ENCODE measurements at places on chromosomes 6 and 20.

GRCh38 chr6:143449714-143450452, 612 bp downstream of the ADAT2 start:
- H3K4me3 ChIP-seq: peak overlapping the region; percentile 87
- peak overlapping the region; percentile 72 for H3K27ac ChIP-seq
- peak; percentile 51 for DNase-seq
- no peaks in the 10 kb centered on the region for H3K27me3 ChIP-seq

DNA sequence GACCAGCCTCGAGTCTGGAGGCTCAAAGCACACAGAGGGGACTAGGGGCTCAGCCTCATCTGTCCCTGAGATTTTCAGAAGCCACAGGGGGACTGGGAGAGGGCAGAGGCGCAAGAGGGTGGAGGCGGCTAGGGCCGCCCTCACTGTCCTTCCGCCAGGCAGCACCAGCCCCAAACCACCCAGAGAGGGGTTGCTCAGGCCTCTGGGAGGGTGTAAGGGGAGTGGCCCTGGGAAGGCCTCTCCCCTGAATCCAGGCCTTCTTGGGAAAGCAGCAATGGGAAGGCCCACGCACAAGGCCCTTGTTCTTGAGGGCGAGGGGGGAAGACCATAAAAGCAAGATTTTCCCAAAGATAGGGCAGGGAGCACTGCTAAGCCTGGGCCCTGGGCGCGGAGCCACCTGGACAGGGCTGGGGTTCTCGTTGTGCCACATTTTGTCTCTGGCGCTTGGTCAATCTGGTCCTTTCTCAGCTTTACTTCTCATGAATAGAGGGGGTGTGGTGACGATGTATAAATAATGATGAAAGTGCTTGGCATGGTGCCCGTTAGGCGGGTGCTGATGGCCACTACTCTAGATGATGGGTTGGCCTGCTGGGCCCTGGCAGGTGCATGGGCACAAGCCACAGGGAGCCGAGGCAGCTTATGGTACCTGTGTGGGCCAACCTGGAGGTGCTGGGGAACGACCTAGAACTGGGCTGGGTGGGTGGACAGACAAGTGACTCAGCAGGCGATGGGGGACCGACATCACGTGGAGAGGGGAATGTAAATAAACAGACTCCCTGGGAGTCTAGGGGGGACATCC, 4.8 kb downstream of the SAMD10 start:
- H3K36me3 ChIP-seq: no peaks in the 10 kb centered on the region
- no peak for DNase-seq

DNA sequence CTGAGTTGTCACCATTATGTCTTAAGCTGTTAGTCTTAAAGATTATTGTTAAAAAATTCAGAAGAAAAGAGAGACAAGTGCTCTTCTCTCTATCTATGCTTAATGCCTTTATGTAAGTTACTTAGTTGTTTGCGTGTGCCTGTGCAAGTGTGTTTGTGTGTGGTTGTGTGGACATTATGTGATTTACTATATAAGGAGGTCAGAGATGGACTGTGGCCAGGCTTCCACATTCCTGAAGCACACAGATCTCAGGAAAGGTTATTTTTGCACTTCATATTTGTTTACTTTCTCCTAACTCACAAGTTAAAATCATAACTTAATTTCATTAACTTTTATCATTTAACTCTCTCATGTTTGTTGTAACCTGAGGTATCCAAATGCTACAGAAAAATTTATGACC, 14.5 kb downstream of the ENPP4 start:
- H3K27me3 ChIP-seq: no peaks in the 10 kb centered on the region
- H3K4me1 ChIP-seq: no peaks in the 10 kb centered on the region
- no peaks in the 10 kb centered on the region for H3K36me3 ChIP-seq
- no peak overlapping the region for H3K4me3 ChIP-seq
- H3K27ac ChIP-seq: no peak overlapping the region

DNA sequence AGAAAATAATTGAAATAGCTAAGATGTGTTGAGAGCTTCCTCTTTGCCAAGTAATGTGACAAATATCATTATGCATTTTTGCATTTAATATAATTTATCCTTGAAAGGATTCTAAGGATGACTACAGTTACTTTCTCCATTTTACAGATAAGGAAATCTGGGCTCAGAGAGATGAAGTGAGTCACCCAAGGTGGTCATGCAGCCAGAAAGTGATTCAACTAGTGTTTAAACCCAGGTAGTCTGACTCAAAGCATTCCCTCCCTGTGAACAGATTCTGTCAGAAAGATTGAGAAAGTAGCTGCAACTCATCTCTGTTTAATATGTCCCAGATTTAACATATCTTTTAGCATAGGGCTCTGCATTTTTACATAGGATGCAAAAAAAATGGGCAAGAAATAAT, 28.1 kb downstream of the NRSN1 start:
- peak; percentile 60 for DNase-seq
- H3K4me1 ChIP-seq: no peaks in the 10 kb centered on the region
- H3K27me3 ChIP-seq: no peaks in the 10 kb centered on the region
- H3K27ac ChIP-seq: no peak overlapping the region
- H3K36me3 ChIP-seq: no peaks in the 10 kb centered on the region

GRCh38 chr6:84242265-84242664, 14.8 kb upstream of the CEP162 start:
- no peaks in the 10 kb centered on the region for H3K4me1 ChIP-seq
- no peak overlapping the region for H3K27ac ChIP-seq
- no peak overlapping the region for H3K4me3 ChIP-seq
- DNase-seq: no peak
- H3K36me3 ChIP-seq: no peaks in the 10 kb centered on the region

GRCh38 chr6:45327956-45328522, at the start of gene RUNX2:
Gene RUNX2, plus strand, starts transcription at chr6:45328330. Its CDS starts 397 bp downstream, at chr6:45328727.
- peak within 1 kb of the TSS; percentile 56 for H3K27ac ChIP-seq
- peak; percentile 83 for DNase-seq
- H3K4me3 ChIP-seq: peak within 1 kb of the TSS; percentile 36
- H3K36me3 ChIP-seq: no peaks in the 10 kb centered on the region

- H3K27ac ChIP-seq: no peak overlapping the region
- H3K27me3 ChIP-seq: no peaks in the 10 kb centered on the region
- DNase-seq: peak; percentile 23
- no peak overlapping the region for H3K4me3 ChIP-seq
- no peaks in the 10 kb centered on the region for H3K36me3 ChIP-seq
These were observed 70.6 kb downstream of the NRN1 start for GRCh38 chr6:5936140-5936539.

DNA sequence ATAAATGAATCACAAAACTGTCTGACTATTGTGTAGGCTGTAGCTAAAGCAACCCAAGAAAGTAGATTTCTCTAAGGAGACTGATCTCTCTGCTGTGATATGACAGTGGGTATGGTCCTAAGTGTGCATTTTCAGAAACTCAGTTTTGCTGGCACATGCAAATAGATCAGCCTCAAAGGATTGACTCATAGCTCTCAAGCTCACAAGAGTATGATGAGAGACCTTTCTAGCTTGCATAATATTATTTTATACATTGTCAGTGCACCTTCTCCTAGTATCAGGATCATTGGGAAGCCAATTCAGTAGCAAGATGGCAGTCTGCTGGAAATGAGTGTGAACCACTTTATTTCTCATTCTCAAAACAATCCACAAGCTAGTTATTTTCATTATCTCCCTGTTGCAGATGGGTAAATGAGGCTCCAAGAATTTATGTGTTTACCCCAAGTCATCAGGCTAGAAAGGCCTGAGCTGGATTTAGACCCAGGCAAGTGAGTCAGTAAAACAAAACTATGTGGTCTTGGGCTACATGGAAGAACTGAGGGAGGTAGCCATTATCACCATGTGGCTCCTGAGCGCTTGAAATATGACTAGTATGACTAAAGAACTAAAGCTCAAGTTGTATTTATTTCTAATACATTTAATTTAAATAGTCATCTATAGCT, 27.9 kb upstream of the PLCB4 start:
- H3K4me3 ChIP-seq: no peak overlapping the region
- peak overlapping the region; percentile 55 for H3K27ac ChIP-seq

DNA sequence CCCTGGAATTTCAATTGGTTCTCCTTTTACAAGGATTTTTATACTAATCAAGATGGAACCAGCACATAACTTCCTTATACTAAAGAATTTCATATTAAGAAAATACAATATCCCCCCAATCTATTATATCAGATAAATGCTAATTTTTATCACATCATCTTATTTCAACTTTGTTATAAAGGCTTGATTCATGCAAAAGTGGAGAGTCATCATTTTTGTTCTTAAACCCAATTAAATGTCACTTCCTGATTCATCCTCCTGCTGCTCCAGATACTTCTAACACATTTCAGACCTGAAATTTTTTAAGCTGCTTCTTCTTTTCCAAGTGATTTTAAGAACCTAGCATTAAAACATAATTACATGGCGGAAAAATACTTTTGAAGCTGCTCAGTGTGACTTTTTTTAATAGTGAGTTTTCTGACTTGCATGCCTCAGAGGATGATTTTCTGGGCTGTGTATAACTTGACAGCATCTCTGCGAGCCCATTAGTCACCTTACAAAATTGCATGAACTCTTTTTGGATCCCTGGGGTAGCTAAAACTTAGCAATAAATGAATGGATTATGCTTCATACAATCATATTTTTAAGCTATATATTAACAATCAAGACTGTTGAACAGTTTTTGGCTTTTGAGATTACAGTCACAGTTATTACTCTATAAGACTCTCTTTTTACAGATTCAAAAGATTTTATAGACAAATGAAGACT, 134.1 kb downstream of the ELOVL4 start:
- no peak overlapping the region for H3K27ac ChIP-seq
- H3K27me3 ChIP-seq: peaks cover 6% of the 10 kb centered on the region
- H3K36me3 ChIP-seq: no peaks in the 10 kb centered on the region
- peak; percentile 52 for DNase-seq

GRCh38 chr20:38127920-38128528, 37.0 kb downstream of the TGM2 start:
- H3K36me3 ChIP-seq: no peaks in the 10 kb centered on the region
- no peak for DNase-seq
- peak overlapping the region; percentile 49 for H3K27ac ChIP-seq
- H3K4me1 ChIP-seq: peaks cover 18% of the 10 kb centered on the region
- no peaks in the 10 kb centered on the region for H3K27me3 ChIP-seq
- H3K4me3 ChIP-seq: no peak overlapping the region
